ENCODE measurements at places on chromosomes 16 and 17.

- no peak for DNase-seq
Observed at GRCh38 chr16:85258166-85258565, 145.9 kb upstream of the CIBAR2 start.

DNA sequence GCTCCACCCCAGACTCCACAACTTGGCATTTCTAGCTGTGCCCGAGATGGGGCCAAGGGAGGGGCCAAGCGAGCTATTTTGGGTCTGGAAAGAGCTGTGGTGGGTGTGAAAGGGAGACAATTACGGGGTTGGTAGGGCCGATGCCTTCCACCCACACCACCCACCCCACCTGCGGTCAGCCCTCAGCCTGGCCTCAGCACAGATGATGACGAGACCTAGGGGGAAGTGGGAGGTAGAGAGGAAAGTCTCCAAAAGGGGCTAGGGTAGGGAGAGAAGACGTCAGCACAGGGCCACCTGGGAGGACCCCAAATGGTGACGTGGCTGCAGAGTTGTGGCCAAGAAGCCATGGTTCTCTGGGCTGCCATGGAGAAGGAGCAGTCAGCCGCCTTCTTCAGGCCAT, 83.1 kb downstream of the SDK2 start:
- no peak for DNase-seq

GRCh38 chr16:22075043-22075757, 17.1 kb upstream of the VWA3A start:
- DNase-seq = no peak

GRCh38 chr16:27640277-27640600, 90.3 kb downstream of the KATNIP start:
- no peak for DNase-seq

DNA sequence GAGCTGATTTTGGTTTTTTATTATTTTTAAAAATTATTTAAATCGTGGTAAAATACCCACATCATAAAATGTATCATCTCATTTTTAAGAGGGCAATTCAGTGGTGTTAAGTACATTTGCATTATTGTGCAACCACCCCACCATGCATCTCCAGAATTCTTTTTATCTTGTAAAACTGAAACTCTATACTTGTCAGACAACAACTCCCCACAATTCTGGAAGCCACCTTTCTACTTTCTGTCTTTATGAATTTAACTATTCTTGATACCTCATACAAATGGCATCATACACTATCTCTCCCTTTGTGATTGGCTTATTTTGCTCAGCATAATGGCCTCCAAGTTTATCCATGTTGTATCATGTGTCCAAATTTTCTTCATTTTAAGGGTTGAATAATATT, 97.9 kb downstream of the HS3ST3B1 start:
- DNase-seq = no peak

DNA sequence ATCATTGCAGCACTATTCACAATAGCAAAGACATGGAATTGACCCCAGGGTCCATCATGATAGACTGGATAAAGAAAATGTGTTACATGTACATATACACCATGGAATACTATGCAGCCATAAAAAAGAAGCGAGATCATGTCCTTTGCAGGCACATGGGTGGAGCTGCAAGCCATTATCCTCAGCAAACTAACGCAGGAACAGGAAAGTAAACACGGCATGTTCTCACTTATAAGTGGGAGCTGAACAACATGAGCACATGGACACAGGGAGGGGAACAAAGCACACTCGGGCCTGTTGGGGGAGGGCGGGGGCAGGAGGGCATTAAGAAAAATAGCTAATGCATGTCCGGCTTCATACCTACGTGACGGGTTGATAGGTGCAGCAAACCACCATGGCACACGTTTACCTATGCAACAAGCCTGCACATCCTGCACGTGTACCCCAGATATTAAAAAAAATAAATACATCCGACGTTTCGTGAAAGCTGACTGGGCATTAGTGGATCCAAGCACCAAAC, 28.9 kb downstream of the ZNF778 start:
- no peak for DNase-seq

DNA sequence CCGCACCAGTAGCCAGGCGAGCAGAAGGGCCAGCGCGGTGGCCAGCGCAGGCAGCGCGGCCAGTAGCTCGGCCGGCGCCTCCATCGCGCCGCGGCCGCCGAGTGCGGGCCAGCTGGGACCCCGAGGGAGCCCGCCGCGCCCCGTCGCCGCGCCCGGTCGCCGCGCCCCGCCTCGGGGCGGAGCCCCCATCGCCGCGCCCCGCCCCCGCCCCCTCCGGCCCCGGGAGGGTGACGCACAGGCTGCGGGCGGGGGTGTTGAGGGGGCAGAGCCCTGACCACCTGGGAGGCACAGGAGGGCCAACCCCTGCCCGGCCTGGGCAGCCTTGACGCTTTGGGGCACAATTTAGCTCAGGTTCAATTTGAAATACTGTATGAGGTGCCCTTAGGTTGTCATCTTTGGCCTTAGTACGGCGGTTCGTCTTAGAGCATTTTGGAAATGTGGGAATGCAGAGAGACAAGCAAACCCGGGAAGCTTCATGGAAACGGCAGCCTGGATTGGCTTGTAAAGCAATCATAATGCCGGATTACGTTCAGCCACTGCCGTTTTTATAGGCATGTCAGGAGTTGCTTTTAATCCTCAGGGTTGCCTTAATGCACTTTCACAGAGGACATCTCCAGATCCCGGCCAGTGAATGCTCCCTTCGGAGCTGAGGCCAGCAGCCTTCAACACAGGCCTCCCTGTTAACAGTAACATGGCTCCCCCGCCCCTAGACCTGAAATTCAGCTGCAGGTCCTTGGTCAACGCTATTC, at the start of gene MXRA7:
Gene MXRA7 (minus strand): TSS at position 103 of the 749 bp plus-strand sequence. CDS start 19 bp downstream, at position 84.
- no peak for DNase-seq

- DNase-seq = no peak
Observed at GRCh38 chr17:47884905-47885730, 10.9 kb upstream of the SP2 start.

DNA sequence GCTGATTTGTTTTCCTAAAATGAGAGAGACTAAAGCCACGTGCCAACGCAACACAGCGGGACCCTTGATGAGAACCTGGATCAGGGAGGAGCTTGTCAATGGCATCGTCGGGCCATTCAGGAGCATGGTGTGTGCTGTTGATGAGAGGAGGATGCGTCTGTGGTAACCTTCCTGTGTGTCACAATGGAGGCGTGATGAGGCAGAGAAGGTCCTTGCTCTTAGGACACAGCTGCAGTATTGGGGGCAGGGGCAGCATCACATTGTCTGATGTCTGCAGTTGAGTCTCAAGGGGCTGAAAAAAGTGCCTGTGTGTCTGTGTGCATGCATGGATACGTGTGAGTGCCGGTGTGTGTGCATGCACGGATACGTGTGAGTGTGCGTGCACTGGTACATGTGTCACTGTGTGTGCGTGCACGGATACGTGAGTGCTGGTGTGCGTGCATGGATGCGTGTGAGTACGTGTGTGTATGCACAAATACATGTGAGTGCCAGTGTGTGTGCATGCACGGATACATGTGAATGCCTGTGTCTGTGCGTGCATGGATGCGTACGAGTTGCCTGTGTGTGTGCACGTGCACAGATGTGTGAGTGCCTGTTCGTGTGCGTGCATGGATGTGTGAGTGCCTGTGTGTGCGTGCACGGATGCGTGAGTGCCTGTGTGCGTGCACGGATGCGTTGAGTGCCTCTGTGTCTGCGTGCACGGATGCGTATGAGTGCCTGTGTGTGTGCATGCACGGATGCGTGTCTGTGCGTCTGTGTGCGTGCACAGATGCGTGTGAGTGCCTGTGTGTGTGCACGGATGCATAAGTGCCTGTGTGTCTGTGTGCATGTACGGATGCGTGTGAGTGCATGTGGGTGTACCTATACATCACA, 39.3 kb downstream of the BAIAP2 start:
- DNase-seq = no peak

- no peak for DNase-seq
Observed at GRCh38 chr17:78132767-78133178, 2.2 kb downstream of the TMC8 start.

DNA sequence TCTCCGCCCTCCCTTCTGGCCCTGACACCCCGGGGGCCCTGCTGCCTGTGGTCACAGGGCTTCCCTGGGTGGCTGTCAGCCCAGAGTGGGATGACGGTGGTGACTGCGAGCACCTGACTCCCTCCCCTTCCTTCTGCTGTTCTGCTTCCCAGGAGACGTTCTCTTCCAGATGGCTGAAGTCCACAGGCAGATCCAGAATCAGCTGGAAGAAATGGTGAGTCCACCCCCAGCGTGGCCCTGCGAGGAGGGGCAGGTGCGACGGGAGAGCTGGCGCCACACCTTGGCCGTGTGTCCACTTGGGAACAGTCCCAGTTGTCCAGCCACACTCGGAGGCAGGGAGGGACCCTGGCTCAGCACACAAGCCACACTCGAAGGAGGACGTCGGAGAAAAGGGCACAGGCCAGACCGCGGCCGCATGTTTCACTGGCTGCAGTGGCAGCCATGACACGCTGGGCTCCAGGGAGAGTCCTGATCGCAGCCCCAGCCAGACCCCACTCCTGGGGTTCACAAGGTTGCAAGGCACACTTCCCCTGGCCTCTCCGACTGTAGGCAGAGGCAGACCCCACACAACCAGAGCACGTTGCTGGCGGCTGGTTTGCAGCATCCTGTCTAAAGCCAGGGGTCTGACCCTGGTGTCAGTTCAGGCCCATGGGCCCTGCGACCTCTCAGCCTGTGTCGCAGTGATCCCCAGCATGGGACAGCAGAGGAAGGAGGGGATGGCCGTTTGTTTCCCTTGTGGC, 49.9 kb downstream of the BAIAP2 start:
- DNase-seq = no peak

DNA sequence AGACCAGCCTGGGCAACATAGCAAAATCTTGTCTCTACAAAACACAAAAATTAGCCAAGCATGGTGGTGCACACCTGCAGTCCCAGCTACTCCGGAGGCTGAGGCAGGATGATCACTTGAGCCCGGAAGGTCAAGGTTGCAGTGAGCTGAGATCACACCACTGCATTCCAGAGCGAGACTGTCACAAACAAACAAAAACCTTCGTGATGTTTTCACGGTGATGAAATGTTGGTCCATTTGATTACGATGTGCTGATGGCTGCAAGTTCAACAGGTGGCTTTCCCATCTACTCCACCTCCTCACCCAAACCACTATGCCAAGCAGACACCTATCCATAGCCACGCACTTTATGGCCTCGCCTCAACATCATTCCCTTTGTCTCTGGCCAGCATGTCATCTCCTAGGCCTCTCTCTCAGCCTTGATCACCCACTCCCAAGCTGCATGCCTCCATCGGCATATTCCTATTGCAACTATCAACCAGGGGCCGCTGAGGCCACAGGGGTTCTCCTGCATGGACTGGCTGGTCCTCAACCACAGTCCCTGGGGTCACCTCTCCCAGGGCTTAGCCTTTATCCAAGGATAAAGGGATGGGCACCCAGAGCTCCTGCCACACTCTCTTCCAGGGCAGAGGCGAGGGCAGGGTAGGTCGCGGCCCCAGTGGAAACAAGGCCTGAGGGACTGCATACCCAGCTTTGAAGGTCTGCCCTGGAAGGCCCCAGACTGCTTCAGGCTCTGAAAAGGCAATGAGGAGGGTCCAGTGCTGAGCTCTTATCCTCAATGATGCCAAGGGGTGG, 17.1 kb upstream of the ALOX15B start:
- DNase-seq = no peak

- DNase-seq = no peak
Observed at GRCh38 chr17:38673707-38674013, 1.1 kb downstream of the EPOP start.

DNA sequence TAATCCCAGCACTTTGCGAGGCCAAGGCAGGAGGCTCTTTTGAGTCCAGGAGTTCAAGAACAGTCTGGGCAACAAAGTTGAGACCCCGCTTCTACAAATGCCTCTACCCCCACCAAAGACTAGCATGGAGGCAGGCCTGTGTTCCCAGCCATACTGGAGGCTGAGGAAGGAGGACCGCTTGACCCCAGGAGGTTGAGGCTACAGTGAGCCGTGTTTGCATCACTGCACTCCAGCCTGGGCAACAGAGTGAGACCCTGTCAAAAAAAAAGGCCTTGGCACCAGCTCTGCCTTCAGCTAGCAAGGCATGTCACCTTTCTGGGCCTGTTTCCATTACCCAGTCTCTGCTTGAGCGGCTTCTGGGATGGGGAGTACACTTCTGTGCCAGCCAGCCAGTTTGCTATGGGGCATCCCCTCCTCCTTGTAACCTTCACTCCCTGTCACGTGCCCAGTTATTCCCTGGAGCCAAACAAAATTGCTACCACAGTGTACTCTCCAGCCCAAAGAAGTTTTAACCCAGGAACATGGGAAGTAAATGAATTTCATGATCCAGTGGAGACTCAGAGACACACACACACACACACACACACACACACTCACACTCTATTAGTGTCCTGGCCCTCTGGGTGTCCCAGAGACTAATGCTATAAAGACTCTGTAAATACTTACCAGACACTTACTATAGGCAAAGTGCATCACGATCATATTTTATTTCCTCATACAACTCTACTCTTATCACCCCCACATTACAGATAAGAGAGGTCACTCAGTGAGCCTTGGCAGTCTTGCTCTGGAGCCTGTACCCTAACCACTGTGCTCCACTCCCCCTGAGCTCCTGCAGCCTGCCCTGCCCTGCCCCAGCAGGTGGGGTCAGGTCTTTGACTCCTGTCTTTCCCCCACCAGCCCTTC, 2.5 kb downstream of the CISD3 start:
- no peak for DNase-seq

DNA sequence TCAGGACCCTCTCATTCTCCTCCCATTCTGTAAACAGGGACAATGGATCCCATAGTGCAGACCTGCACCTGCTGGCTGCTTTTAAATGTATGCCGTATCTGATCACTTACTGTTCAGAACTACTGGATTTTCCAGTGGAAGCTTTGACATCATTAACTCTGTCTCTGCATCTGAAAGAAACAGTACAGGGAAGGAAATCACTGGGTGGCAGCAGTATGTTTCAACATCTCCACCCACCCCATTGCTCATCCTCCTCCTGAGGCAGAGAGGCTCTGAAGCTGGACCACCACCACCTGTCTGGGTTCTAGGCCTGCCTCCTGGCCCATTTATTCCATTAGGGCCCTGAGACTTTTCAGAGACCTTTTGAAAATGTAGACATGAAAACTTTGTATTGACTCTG, 2.6 kb downstream of the CCL15 start:
- no peak for DNase-seq

- DNase-seq = no peak
Observed at GRCh38 chr17:40251576-40251975, 32.5 kb downstream of the WIPF2 start.

GRCh38 chr17:82242698-82242976, 13.8 kb downstream of the SLC16A3 start:
- DNase-seq = no peak

GRCh38 chr17:43615330-43616028, 46.2 kb downstream of the MEOX1 start:
- DNase-seq = no peak

Data from right renal pelvis (tissue), 4 donors.